ENCODE measurements at places on chromosomes 2 and 18.

GRCh38 chr18:27223526-27224291, 38.6 kb upstream of the CHST9 start:
- DNase-seq: no peak
- H3K27ac ChIP-seq: no peak overlapping the region
- H3K4me3 ChIP-seq: no peak overlapping the region

DNA sequence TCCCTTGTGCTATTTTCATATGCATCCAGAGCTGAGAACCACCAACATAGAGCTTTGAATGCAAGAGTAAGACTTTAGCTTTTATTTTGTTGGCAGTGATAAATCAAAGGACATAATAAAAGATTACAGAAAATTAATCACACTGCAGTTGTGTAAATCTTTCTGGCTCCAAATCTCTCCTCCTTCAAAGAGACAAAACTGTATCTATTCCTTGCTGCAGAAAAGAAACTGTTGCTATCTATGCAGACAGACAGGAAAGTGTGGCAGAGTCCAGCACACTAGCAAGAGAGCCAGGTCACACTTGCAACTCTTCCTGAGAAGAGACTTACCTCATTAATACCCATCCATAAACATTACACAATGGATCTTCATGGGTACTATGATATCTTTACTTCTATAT, 57.5 kb downstream of the DTNB start:
- no peaks in the 10 kb centered on the region for H3K27me3 ChIP-seq
- no peak for DNase-seq
- no peak overlapping the region for H3K4me3 ChIP-seq
- no peak overlapping the region for H3K27ac ChIP-seq
- no peaks in the 10 kb centered on the region for H3K36me3 ChIP-seq

- H3K4me3 ChIP-seq: no peak overlapping the region
- H3K36me3 ChIP-seq: no peaks in the 10 kb centered on the region
- no peak for DNase-seq
- no peaks in the 10 kb centered on the region for H3K27me3 ChIP-seq
Observed at GRCh38 chr18:4878480-4878879, 318.6 kb downstream of the AKAIN1 start.

DNA sequence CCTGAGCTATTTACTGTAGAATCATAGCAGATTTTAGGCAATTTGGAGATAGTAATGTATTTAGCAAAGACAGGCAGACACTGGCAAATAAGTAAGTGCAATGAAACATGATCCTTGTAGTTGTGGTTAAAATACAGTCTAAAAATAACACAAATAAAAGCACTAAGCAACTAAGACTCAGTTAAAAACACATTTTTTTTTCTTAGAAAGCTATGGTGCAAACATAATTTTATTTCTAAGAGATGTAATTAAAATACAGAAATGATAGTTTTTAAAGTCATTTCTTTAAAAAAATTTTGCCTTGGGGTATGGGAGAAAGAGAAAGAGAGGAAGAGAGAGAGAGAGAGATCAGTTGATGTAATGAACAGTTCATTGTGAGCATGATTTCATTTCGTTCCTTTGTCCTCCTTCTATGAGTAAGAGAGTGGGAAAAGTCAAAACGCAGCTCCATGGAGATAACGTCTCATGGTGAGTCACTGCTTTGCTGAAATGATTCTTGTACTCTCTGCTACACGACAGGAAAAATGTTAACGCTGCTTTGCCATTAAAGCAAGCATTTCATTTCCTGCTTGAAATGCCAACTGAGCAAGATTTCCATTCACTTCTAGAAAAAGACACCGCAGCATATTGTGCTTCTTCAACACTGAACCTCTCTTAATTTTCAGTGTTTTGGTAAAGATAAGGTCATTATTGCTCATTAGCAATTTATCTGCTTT, 61.3 kb upstream of the PGAP1 start:
- no peak overlapping the region for H3K27ac ChIP-seq
- no peaks in the 10 kb centered on the region for H3K27me3 ChIP-seq
- H3K36me3 ChIP-seq: no peaks in the 10 kb centered on the region
- peak; percentile 90 for DNase-seq

DNA sequence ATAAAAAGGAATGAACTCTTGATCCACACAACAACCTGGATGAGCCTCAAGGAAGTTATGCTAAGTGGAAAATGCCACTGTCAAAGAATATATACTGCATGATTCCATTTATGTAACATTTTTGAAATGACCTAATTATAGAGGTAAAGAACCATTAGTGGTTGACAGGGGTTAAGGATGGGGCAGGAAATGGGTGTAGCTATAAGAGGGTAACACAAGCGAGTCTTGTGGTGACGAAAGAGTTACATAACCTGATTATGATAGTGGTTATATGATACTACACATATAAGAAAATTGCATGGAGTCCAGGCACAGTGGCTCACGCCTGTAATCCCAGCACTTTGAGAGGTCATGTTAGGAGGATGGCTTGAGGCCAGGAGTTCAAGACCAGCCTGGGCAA, 346.6 kb upstream of the PKDCC start:
- no peaks in the 10 kb centered on the region for H3K4me1 ChIP-seq
- no peak overlapping the region for H3K27ac ChIP-seq
- no peak overlapping the region for H3K4me3 ChIP-seq
- no peaks in the 10 kb centered on the region for H3K36me3 ChIP-seq

- H3K27ac ChIP-seq: no peak overlapping the region
- no peak for DNase-seq
- no peaks in the 10 kb centered on the region for H3K4me1 ChIP-seq
- H3K4me3 ChIP-seq: no peak overlapping the region
Observed at GRCh38 chr18:58354051-58354450, 274.8 kb downstream of the ALPK2 start.

DNA sequence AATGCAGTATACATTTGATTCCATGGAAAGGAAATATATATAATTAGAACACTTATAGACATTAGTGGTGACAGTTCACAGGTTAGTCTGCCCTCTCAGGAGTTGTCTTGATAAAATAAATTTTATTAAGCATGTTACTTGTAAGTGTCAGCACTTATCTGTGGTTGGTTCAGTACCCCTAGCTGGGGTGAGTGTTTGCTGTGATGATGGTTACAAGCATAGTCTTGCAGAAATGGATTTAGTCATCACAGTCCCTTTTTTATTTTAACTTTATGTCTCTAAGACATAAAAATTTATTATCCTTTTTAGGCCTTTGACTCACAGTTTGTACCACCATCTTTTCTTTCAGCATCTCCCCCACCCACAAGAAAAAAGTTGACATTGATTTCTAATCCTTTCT, 52.1 kb downstream of the NCK2 start:
- no peaks in the 10 kb centered on the region for H3K27me3 ChIP-seq
- H3K36me3 ChIP-seq: peaks cover 24% of the 10 kb centered on the region
- H3K4me3 ChIP-seq: no peak overlapping the region
- no peak for DNase-seq
- H3K4me1 ChIP-seq: peaks cover 22% of the 10 kb centered on the region

GRCh38 chr18:73990258-73990657, 157.4 kb downstream of the FBXO15 start:
- no peak for DNase-seq
- no peaks in the 10 kb centered on the region for H3K36me3 ChIP-seq
- H3K27ac ChIP-seq: no peak overlapping the region

DNA sequence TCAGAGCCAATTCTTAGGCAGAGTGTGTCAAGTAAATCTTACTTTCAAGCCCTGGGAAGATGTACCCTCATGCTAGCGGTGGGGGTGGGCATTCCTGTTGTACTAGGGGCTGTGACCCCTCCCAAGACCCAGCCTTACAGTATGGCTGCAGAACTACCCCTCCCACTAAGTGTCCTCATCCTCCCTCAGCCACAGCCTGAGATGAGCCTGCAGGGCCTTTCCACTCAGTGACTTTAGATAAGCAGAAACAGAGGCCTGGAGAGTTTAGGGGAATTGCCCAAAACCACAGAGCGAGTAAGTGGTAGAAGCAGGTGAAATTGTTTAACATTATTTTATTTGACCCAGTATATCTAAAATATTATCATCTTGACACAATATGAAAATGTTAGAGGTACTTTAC, 36.6 kb downstream of the TTC32 start:
- no peak overlapping the region for H3K27ac ChIP-seq
- DNase-seq: no peak
- H3K36me3 ChIP-seq: no peaks in the 10 kb centered on the region
- no peak overlapping the region for H3K4me3 ChIP-seq
- no peaks in the 10 kb centered on the region for H3K4me1 ChIP-seq

GRCh38 chr18:36633961-36634412, 194.8 kb downstream of the TPGS2 start:
- no peaks in the 10 kb centered on the region for H3K36me3 ChIP-seq
- no peak overlapping the region for H3K4me3 ChIP-seq
- no peak for DNase-seq
- H3K27me3 ChIP-seq: no peaks in the 10 kb centered on the region

GRCh38 chr2:226066873-226067272, 667.4 kb downstream of the NYAP2 start:
- H3K36me3 ChIP-seq: no peaks in the 10 kb centered on the region
- no peak overlapping the region for H3K27ac ChIP-seq
- no peak overlapping the region for H3K4me3 ChIP-seq
- no peaks in the 10 kb centered on the region for H3K27me3 ChIP-seq
- DNase-seq: no peak
- H3K4me1 ChIP-seq: no peaks in the 10 kb centered on the region

DNA sequence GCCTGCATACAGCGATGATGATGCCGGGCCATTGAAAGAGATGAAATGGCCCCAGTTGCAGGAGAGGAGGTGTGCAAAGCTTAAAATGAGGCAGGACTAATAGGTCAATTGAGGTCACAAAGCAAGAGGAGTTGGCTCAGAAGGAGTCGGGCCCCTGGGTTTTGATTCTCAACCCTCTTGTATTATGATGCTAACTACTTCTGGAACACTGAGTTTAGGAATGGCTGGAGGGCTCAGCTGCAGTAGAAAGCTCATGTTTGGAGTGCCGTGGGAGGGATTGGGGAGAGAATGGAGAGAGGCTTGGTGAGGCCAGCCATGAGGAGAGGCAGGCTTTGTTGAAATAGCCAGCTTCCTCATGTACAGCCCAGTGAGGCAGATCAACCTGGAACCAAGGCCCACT, 4.8 kb downstream of the TNP1 start:
- no peaks in the 10 kb centered on the region for H3K27me3 ChIP-seq
- H3K36me3 ChIP-seq: no peaks in the 10 kb centered on the region
- no peak for DNase-seq
- H3K4me3 ChIP-seq: no peak overlapping the region

- peak overlapping the region; percentile 53 for H3K27ac ChIP-seq
- peak; percentile 71 for DNase-seq
- H3K4me1 ChIP-seq: peaks cover 5% of the 10 kb centered on the region
- no peaks in the 10 kb centered on the region for H3K27me3 ChIP-seq
Observed at GRCh38 chr2:157413326-157414035, 30.4 kb downstream of the CYTIP start.

DNA sequence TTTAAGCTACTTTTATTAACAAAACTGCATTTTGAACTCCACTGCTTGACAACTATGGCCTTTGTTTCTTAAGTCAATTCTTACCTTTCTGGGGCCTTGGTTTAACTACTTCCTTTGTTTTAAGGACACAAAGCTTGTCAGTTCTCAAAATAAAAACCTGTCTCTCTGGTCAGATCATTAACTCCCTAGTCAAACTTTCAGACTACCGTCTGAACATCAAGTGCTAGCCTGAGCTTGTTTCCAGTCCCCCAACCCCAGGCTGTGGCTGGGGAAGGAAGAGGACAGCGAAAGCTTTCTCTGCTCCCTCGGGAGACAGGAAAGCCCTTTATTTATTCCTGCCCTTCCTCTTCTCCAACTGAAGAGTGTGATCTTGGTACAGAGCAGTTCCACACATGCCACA, 1.7 kb downstream of the SH3YL1 start:
- no peak overlapping the region for H3K4me3 ChIP-seq
- peaks cover 3% of the 10 kb centered on the region for H3K36me3 ChIP-seq
- no peaks in the 10 kb centered on the region for H3K27me3 ChIP-seq
- H3K27ac ChIP-seq: peak overlapping the region; percentile 79
- no peaks in the 10 kb centered on the region for H3K4me1 ChIP-seq
- DNase-seq: no peak

DNA sequence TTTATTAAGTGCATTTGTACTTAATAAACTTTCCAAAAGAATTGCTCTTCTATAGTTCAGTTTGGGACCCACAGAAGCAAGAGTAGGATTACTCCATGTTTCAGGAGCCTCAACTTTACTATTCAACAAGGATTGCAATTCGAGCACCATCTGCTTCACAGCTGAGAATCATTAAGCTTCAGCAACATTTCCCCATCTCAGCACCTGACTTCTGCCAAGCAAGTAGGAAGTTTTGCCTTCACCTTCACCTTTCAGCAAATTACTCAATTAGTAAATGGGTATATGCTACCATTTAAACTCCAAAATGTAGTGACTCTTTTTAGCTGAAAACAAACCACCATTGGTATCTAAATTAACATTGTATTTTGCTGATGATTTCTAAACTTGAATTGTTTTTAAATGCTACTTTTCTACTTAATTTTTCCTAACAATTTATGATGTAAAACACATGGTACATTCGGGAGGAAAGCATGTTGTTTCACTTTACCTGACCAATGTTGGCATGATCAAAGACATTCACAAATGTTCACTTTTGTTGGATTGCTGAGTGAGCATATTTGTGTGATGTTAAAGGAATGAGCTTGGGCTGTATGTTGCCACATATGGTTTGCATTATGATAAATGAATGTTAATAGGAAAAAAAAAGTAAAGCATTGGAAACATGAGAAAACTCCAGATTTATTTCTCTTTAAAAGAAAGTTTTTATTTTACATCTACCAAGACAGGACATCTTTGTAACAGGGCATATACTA, 159.2 kb downstream of the GULP1 start:
- no peak for DNase-seq
- H3K27ac ChIP-seq: no peak overlapping the region
- H3K27me3 ChIP-seq: no peaks in the 10 kb centered on the region
- H3K36me3 ChIP-seq: no peaks in the 10 kb centered on the region

DNA sequence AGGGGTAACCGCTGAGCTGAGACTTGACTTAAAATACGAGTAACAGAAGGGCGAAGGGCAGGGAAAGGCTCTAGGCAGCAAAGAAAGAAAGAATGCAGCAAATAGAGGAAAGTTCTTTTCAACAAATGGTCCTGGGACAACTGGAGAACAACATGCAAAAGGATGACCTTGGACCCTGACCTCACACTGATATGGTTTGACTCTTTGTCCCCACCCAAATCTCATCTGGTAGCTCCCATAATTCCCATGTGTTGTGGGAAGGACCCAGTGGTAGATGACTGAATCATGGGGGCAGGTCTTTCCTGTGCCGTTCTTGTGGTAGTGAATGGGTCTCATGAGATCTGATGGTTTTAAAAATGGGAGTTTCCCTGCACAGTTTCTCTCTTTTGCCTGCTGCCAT, 33.9 kb downstream of the ST3GAL5 start:
- H3K27me3 ChIP-seq: no peaks in the 10 kb centered on the region
- peaks cover 4% of the 10 kb centered on the region for H3K4me1 ChIP-seq
- H3K36me3 ChIP-seq: peaks cover 3% of the 10 kb centered on the region
- no peak overlapping the region for H3K27ac ChIP-seq

DNA sequence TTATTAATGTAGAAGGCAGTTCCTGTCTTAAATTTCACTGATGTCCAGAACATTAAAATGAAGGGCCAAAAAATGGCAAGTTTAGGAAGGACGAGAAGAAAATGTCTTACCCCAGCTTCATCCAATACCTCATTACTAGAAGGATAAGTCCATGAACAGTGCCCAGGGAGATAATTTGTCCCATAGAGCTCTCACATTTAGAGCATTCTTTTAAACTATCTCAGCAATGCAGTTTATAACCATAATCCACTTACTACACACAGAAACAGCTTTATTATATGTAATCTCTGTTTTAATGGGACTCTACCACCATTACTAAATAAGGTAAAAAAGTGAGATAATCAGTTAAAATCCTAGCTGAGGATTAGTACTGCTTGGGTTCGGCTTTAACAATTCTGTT, 142.5 kb downstream of the PARD3B start:
- H3K36me3 ChIP-seq: no peaks in the 10 kb centered on the region
- peaks cover 3% of the 10 kb centered on the region for H3K4me1 ChIP-seq
- H3K27ac ChIP-seq: no peak overlapping the region
- no peak overlapping the region for H3K4me3 ChIP-seq
- H3K27me3 ChIP-seq: no peaks in the 10 kb centered on the region
- no peak for DNase-seq

Measured in small intestine (tissue), 16 donors.